ENCODE measurements at places on chromosomes 5 and 9. TPM values are rescaled to one million over a fixed set of nuclear protein-coding genes. Genes with fewer than 3 reads are reported as not detected.

The ARL15 gene
- total RNA-seq = 39.1 TPM

The IL9 gene
- total RNA-seq = not detected

The TYRP1 gene
- 0.75 TPM for total RNA-seq

The ANXA2R gene
- total RNA-seq = 0.17 TPM

The SLC25A2 gene
- total RNA-seq = 0.22 TPM

The POU5F2 gene
- total RNA-seq = 1.0 TPM

The SHB gene
- 1.1 TPM for total RNA-seq

GRCh38 chr9:107323836-107324585 lies 40.9 kb downstream of the RAD23B start:
- DNase-seq = no peak

DNA sequence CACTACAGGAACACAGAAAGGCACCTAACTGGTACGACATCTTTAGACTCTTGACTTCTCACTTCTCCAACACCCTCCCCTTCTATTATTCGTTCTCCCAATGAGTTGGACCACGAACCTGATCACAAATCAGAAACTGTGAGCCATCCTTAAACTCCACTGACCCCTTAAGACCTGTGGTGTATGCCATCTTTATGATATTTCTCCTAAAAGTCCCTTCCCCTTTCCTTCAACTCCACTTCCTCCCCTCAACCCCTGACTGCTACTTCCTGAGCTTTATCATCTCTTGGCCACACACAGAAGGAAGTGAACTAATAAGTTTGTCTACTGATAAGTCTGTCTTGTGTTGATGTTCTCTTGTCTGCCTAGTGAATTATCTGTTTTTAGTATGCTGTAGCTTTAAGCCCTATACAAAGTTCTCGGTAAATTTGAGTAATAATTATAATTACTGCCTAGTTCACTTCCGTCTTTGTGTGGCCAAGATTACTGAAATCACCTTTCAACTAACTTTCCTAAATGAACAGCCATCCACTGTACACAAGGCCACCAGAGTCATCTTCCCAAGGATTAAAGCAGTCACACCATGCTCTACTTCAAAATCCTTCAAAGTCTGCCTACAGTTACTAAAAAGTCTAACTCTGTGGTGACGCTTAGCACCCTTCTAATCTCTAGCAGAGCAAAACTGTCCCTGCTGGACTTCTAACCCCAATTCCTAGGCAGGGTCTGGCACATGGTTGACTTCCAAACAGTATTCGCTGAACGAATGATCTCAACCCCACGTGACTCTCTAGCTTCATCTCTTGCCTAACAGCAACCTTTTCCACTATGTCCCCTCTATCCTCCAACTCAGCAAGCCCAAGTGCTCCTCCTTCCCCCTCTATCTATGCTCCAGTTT lies 23.2 kb downstream of the ELOVL7 start:
- no peak for DNase-seq

GRCh38 chr9:136790640-136791515 lies at the start of gene TMEM141:
Gene TMEM141 (plus strand): TSS chr9:136791344. CDS start chr9:136791371, 27 bp downstream.
- peak; percentile 100 for DNase-seq

GRCh38 chr9:70412832-70413463 lies 1.5 kb downstream of the KLF9 start:
- no peak for DNase-seq

DNA sequence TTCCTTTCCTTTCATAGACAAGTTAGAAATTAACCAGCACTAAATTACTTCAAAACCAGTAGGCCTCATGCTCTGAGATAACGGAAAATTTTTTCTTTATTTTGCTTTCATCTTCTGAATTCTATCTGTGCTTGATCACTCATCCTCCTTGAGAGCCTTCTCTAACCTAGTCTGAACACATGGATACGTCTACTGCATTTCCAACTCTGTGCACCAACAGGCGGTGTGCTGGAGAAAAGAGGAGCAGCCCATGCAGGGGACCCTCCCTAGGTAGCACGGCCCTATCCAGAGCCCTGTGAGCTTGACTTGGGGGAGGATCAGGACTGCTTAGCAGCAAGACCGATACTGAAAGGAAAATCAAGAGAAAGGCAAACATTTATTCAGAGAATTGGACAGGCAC lies 149.8 kb downstream of the AUH start:
- no peak for DNase-seq

DNA sequence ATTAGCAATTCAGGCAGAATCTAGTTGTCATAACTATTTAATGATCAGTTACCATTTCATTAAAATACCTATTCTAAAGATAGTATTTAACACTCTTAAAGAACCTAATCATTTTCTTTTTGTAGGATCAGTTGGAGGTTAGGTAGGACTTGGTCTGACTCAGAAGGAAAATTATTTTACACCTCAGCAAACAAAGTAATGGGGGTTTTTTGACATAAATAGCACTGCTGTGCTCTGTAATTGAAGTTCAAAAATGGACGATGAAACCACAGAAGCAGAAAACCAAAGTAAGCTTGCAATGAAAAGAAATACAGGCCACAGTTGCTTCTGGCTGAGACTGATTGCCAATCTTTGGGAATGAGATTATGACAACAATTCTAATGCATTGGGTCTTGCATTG lies 187.0 kb upstream of the TRPM3 start:
- no peak for DNase-seq

GRCh38 chr9:22060831-22061383 lies 51.8 kb upstream of the CDKN2B start:
- DNase-seq = no peak

DNA sequence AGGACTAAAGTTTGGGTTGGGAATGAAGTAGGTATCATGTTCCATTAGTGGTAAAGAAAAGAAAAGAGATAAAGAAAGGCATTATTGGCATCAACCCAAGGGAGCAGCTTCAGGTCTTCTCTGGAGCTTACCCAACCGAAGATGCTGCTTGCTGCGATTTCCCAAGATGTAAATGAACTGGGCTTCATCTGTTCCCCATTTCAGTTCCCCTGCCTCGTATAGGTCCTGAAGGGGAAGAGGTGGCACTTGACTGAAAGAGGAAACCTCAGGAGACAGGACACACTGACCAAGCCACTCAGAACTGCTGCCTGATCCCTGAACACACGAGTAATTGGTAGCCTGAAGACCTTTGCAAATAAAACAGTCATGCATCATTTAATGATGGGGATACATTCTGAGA lies 24.6 kb downstream of the ANXA6 start:
- no peak for DNase-seq

- no peak for DNase-seq
Measured at GRCh38 chr9:131724683-131725082, 15.2 kb downstream of the RAPGEF1 start.

DNA sequence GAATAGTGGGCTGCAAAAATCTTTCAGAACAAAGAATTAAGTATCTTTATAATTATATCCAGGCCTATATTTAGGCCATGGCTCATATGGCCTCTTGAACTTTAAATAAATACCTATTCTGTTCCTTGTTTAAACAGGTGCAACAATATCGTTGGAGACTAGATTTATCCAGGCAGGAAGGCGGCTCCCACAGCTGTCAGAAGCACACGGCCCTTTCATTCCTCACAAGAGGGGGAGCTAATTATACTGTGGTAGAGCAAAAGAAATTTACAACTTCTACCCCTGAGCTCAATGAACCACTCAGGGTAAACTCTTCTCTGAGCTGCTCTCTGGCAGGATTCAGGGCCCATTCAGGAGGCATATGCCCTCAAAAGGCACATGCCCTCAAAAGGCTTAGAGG lies 31.3 kb downstream of the TMEM174 start:
- DNase-seq = no peak

DNA sequence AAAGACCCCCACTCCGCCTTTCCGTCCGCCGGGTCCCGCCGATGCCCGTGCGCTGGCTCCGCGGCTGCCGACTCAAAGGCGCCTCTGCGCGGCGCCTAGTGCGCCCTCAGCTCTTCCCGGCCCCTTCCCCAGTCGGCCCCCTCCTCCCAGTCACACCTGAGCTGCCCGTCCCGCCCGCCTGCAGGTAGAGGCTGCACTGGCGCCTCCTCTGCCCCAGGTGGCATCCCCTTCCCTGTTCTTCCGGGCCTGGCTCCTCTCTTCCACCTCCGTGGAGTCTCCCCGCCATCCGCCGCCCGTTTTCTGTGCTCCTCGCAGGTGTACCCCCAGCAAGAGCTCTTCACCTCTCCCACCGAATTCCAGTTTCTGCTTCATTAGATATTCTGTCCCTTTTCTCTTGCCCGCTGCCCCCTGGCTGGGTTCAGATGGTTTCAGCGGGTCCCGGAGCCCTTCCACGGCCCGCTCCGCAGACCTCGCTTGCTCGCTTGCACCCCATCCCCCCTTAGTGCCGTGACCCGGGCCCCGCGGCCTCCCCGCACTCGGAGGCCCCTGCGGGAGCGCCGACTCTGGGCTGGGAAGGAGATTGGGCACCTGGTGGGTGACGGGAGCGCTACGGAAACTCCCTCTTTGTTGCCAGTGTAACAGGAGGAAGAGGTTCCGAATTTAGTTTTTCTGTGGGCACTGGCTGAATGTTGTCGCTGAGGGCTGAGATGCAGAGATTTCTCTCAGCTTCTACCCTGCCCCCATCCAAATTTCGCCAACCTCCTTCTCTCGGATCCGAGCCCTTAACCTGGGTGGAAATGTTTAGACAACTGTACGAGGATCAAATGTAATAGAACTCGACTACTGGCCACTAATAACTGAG lies 809 bp downstream of the SLC44A1 start:
- peak; percentile 53 for DNase-seq

DNA sequence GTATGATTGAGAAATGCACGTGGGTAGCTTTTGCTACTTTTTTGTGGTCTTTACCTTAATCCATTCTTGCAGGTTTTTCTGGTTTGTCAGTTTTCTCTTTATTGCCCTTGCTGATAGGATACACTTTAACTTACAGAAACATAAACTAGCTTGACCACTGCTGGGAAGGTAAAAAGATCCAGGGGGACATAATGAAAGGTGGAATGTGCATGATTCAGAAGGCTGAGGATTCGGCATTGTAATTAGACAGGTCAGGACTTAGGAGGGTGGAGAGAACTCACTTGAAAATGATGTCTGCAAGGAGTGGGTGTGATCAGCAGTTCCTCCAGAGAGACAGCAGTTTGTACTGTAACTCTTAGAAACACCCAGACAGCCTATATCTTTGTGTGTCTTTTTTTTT lies 19.8 kb upstream of the TXNDC8 start:
- DNase-seq = no peak

DNA sequence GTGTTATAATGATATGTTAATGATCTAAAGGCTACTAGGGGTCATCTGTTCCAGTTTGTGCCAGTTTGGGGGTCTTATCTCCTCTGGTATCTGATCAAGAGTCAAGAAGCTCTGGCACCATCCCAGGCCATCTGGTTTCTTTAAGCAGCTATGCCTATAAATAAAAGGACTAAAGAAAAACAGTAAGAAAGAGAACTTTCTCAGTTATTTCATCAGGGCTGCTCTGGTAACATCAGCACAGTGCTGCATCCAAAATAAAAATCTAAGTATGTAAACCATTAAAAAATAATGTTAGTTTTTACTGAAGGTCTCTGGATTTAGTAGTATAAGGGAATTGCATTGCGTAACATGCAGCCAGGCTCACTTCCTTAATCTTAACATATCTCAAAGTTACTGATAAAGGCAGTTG lies 185.0 kb downstream of the NR2F1-AS1 start:
- DNase-seq = no peak

GRCh38 chr9:120478208-120478607 lies 101.8 kb downstream of the CDK5RAP2 start:
- DNase-seq = no peak

DNA sequence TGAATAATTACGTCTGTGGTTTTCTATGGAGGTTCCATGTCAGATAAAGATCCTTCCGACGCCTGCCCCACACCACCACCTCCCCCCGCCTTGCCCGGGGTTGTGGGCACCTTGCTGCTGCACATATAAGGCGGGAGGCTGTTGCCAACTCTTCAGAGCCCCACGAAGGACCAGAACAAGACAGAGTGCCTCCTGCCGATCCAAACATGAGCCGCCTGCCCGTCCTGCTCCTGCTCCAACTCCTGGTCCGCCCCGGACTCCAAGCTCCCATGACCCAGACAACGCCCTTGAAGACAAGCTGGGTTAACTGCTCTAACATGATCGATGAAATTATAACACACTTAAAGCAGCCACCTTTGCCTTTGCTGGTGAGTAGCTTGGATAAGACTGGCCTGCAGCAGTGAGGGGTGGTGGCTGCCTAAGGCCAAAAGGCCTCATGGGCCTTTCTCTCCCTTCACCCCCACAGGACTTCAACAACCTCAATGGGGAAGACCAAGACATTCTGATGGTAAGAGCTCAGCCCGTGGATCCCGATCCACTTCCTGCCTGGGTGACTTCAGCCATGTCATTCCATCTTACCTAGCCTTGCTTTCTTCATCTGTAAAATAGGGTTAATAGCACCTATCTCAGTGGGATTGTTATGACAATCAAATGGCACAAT lies at the start of gene IL3:
Gene IL3, plus strand, starts transcription at position 155 of the 661 bp plus-strand sequence. Its CDS starts 52 bp downstream, at position 207.
- DNase-seq = no peak

DNA sequence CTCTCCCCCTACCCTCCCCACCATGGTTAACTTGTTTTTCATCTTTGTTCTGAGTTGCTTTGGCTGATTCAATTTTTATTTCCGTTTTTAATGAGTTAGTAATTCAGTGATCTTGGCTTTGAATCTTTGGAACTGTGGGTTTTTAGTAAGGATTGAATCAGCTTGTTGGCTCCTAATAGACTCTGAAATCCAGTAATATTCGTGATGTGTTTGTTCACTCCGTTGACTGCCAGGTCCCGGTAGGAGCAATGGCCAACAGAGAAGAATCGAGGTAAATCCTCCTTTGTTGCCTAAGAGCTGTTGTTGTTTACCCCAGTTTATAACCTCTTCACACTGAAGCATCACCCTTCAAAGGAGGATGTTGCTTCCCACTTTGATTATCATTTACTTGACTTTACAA lies 92.7 kb downstream of the PCSK1 start:
- DNase-seq = no peak

GRCh38 chr9:37990404-37991015 lies 78.5 kb downstream of the SHB start:
- DNase-seq = no peak

DNA sequence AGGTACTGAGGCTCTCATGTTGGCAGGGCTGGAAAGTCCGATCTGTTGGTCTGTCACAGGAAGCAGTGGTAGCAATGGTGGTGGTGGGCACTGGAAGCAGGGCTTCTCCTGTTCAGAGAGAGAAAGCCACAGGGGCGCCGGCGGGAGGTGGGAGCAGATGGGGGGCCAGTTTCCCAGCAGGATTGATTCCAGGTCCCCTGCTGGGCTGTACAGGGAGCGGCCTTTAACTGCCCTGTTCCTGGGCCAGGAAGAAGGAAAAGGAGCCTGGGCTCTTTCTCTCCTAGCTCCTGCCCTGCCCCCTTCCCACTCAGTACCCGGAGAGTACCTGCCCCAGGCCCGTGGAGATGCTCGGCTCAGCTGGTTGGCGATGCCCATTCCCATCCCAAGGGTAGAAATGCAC lies 2.6 kb upstream of the DAB2IP start:
- no peak for DNase-seq

- no peak for DNase-seq
Measured at GRCh38 chr9:127498298-127498697, 47.0 kb downstream of the LRSAM1 start.

DNA sequence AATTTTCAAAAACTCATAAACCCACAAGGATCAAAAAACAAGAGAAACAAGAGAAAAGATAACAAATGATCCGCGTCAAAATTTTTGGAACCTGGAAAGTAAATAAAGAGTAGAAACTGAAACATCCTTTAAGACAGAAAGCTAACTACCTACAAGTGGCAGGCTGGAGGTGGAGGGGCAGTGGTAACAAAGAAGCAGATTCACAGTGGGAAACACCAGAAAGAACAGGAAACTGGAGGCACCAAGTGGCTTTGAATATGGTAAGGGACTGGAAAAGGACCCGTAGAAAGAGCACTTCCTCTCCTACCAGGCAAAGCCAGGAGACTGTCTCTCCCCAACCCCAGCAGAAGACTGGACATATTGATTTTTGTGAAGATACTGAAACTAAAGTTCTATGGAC lies 100.6 kb upstream of the TARS1 start:
- peak; percentile 41 for DNase-seq

GRCh38 chr5:158881091-158881880 lies 218.4 kb downstream of the EBF1 start:
- DNase-seq = peak; percentile 33

Measured in neural progenitor cell (in vitro differentiated cells).